ENCODE measurements at places on chromosomes 3 and 15.

- H3K27ac ChIP-seq = peak overlapping the region; percentile 44
- H3K36me3 ChIP-seq = peaks cover 24% of the 10 kb centered on the region
- no peak overlapping the region for H3K4me3 ChIP-seq
These were observed 24.6 kb upstream of the SACM1L start for GRCh38 chr3:45664578-45664977.

GRCh38 chr15:89429023-89429422 lies 67.4 kb downstream of the RHCG start:
- peaks cover 44% of the 10 kb centered on the region for H3K27me3 ChIP-seq
- DNase-seq = no peak
- no peaks in the 10 kb centered on the region for H3K4me1 ChIP-seq
- no peak overlapping the region for H3K4me3 ChIP-seq
- H3K36me3 ChIP-seq = no peaks in the 10 kb centered on the region
- no peak overlapping the region for H3K27ac ChIP-seq

DNA sequence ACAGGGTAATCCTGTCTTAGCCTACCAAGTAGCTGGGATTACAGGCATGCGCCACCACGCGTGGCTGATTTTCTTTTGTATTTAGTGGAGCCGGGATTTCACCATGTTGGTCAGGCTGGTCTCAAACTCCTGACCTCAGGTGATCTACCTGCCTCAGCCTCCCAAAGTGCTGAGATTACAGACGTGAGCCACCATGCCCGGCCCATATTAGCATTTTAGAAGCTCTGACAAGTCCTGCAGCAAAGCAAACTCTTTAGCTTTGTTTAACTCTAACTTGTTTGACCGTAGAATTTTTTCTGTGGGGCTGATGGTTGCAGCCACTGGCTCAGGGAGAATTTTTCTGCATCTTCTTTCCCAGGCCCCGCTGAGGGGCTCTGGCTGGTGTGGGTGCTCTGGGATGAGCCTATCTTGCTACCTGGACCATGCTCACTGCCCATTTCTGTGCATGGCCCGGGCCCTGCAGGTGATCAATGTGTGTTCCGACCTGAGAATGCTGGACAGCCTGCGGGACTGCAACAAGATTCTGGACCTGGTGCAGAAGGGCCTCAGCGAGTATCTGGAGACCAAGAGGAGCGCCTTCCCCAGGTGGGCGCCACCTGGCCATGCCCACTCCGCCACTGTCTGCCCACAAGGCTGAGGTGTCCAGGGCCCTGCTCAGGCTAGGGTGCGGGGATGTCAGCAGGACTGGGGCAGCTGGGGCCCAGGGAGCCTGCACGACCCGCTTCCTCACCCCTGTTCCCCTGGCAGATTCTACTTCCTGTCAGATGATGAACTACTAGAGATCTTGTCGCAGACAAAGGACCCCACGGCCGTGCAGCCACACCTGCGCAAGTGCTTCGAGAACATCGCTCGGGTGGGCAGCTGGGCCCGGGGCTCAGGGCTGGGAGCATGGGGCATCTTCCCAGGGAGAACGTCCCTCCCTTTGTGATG lies 41.3 kb downstream of the DNAH1 start:
- DNase-seq = no peak
- no peaks in the 10 kb centered on the region for H3K27me3 ChIP-seq
- H3K4me3 ChIP-seq = no peak overlapping the region
- no peak overlapping the region for H3K27ac ChIP-seq
- H3K36me3 ChIP-seq = peaks cover 34% of the 10 kb centered on the region
- no peaks in the 10 kb centered on the region for H3K4me1 ChIP-seq

- H3K27ac ChIP-seq = no peak overlapping the region
- no peak overlapping the region for H3K4me3 ChIP-seq
- no peaks in the 10 kb centered on the region for H3K36me3 ChIP-seq
- peaks cover 9% of the 10 kb centered on the region for H3K4me1 ChIP-seq
- no peak for DNase-seq
These were observed 20.6 kb downstream of the EEFSEC start for GRCh38 chr3:128173849-128174248.

GRCh38 chr15:84668221-84668982 lies 10.4 kb upstream of the NMB start:
- H3K27ac ChIP-seq = no peak overlapping the region
- no peak overlapping the region for H3K4me3 ChIP-seq
- peaks cover 51% of the 10 kb centered on the region for H3K36me3 ChIP-seq

- H3K27me3 ChIP-seq = no peaks in the 10 kb centered on the region
- H3K36me3 ChIP-seq = no peaks in the 10 kb centered on the region
- H3K4me3 ChIP-seq = no peak overlapping the region
- no peaks in the 10 kb centered on the region for H3K4me1 ChIP-seq
- no peak overlapping the region for H3K27ac ChIP-seq
- DNase-seq = no peak
These were observed 80.2 kb downstream of the PPARG start for GRCh38 chr3:12369029-12369428.

DNA sequence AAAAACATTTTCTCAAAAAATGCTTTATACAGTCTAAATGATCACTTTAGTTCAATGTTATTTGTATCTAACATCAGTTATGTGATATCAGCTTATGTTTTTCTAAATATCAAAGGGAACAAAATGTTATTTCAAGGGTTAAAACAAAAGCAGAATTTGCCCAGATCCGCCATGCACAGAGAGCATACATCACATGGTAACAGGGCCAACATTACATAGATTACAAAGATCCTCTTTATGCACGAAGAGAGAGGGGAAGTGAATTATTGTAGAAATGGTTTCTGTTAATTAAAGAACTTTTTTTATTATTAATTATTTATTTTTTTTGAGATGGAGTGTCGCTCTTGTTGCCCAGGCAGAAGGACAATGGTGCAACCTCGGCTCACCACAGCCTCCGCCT lies 100.8 kb upstream of the MME start:
- H3K27ac ChIP-seq = no peak overlapping the region
- no peaks in the 10 kb centered on the region for H3K27me3 ChIP-seq
- H3K4me1 ChIP-seq = no peaks in the 10 kb centered on the region
- DNase-seq = no peak
- no peaks in the 10 kb centered on the region for H3K36me3 ChIP-seq
- no peak overlapping the region for H3K4me3 ChIP-seq

DNA sequence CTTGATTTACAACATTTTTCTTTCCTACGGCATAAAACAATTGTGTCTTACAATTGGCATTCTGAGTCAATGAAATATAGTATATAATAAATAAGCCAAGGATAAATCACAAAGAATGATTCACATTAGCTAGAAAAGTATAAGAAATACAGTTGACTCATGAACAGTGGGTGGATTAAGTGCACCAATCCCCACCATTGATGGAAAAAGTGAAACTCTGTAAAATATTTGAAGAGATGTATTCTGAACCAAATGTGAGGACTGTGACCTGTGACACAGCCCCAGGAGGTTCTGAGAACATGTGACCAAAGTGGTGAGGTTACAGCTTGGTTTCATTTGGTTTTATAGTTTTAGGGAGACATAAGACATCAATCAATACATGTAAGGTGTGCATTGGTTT lies 227.5 kb downstream of the ALCAM start:
- no peaks in the 10 kb centered on the region for H3K36me3 ChIP-seq
- H3K4me1 ChIP-seq = no peaks in the 10 kb centered on the region
- H3K27ac ChIP-seq = no peak overlapping the region
- H3K27me3 ChIP-seq = no peaks in the 10 kb centered on the region
- DNase-seq = no peak
- H3K4me3 ChIP-seq = no peak overlapping the region

- H3K4me3 ChIP-seq = no peak overlapping the region
- no peaks in the 10 kb centered on the region for H3K4me1 ChIP-seq
- H3K36me3 ChIP-seq = no peaks in the 10 kb centered on the region
- H3K27me3 ChIP-seq = no peaks in the 10 kb centered on the region
These were observed 129.8 kb downstream of the FGF12 start for GRCh38 chr3:192597506-192597905.

GRCh38 chr3:66449411-66449974 lies 51.3 kb downstream of the LRIG1 start:
- peaks cover 67% of the 10 kb centered on the region for H3K4me1 ChIP-seq
- H3K27ac ChIP-seq = peak overlapping the region; percentile 92
- H3K36me3 ChIP-seq = peaks cover 17% of the 10 kb centered on the region
- H3K27me3 ChIP-seq = no peaks in the 10 kb centered on the region
- DNase-seq = peak; percentile 70
- no peak overlapping the region for H3K4me3 ChIP-seq

DNA sequence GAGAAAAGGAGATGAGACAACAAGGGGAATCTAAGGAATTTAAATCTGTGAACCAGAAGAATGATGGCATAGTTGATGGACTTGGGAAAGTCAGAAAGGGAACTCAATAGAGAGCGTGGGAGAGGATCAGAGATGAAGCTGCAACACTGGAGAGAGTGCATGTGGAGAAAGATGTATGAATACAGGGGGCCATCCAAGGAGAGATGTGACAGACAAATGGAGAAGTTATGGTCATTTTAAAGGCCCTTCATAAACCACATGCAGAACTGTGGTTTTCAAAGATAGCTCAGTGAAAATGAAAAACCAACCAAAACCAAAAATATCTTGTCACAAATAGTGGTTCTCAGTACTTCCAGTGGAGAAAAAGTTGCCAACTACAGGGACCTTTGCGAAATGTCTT lies 265.2 kb downstream of the SUCLG2 start:
- H3K36me3 ChIP-seq = no peaks in the 10 kb centered on the region
- H3K4me3 ChIP-seq = no peak overlapping the region
- H3K27me3 ChIP-seq = no peaks in the 10 kb centered on the region
- H3K27ac ChIP-seq = no peak overlapping the region

DNA sequence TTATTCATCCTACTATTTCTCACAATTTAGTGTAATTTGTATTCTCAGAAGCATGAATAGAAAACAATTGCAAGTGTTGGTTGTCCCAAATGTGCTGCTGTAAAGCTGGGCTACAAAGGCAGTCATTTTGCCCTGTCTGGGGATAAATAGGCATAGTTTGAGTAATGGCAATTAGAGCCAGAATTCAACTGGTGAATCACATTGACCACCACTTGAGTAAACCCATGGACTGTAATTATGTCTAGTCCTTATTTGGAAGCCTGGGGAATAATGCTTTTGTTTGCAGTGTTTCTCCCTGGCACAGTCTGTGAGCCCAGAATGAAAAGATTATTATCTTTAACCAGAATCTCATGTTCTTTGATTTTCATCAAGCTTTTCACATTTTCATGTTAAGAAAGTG lies 30.5 kb upstream of the CHL1 start:
- no peak overlapping the region for H3K4me3 ChIP-seq
- no peak overlapping the region for H3K27ac ChIP-seq
- H3K27me3 ChIP-seq = no peaks in the 10 kb centered on the region
- H3K4me1 ChIP-seq = no peaks in the 10 kb centered on the region

DNA sequence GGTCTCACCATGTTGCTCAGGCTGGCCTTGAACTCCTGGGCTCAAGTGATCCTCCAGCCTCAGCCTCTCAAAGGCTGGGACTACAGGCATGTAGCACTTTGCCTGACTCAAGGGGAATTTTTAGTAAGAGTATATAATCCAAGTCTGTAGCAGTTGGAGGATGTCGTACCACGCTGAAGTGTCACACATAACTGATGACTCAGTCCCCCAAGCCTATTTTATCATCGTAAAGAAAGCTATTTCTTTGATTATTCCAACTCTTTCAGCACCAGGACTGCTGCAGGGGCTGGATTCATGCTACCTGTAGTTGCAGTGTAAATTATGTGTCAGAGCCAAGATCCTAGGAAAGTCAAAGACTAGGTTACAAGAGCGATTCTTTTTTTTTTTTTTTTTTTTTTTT lies 1.4 kb upstream of the PRKCI start:
- DNase-seq = no peak
- no peak overlapping the region for H3K27ac ChIP-seq
- H3K27me3 ChIP-seq = peaks cover 2% of the 10 kb centered on the region
- H3K4me3 ChIP-seq = no peak overlapping the region
- H3K4me1 ChIP-seq = no peaks in the 10 kb centered on the region

DNA sequence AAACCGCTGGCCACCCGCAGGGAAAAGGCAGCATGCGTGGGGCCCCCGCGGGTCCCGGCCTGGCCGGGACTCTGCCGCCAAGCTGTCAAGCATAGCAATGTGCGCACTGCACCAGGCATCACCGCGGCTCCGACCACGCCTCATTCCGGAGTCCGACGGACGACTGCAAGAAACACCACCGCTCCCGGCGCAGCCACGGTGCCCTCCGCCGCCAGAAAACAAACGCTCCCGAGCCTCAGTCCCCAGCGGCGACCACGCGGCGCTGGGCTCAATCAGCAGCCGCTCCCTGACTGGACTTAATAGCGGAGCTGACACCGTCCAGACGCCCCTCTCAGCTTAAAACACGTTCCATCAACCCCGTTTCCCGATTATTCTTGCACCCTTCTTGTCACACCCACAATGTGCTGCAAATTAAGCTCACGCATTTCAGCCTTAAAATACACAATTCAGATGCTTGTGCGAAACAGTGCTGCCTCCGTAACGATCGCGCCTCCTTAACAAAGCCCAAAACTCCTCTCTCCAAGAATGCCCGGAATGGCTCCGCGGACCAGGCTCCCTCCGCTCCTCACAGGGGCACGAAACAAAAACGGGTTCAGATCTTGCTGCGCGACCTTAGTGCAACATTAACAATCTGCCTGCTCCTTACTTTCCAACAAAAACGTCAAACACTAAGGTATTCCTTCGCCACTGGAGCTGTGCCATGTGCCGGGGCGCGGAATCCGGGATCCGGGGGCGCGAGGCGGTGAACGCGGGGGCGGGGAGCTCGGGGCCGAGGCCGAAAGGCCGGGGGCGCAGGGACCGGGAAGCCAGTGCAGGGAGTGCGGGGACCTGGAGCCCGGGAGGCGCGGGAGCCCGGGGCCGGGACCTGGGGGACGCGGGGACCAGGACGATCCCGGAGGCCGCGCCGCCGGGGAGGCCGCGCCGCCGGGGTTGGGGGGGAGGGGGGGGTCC lies 655 bp downstream of the CYFIP1 start:
- no peaks in the 10 kb centered on the region for H3K36me3 ChIP-seq
- DNase-seq = peak; percentile 50
- H3K27me3 ChIP-seq = peaks cover 2% of the 10 kb centered on the region
- peak overlapping the region; percentile 71 for H3K27ac ChIP-seq
- peak overlapping the region; percentile 81 for H3K4me3 ChIP-seq

Measured in muscle of leg (tissue), 16 donors.